ENCODE measurements at places on chromosomes 5 and 9. TPM values are rescaled to one million over a fixed set of nuclear protein-coding genes. Genes with fewer than 3 reads are reported as not detected.

Gene C1QTNF3
- 0.36 TPM for total RNA-seq

Gene EXOSC2
- total RNA-seq = 22.4 TPM

Gene PRUNE2
- total RNA-seq = 0.63 TPM

Gene IL13
- total RNA-seq = not detected

Gene CENPH
- total RNA-seq = 44.3 TPM

Gene BSPRY
- total RNA-seq = 8.8 TPM

Gene CREBRF
- total RNA-seq = 2.8 TPM

Gene CCL21
- not detected for total RNA-seq

Gene RNF183
- not detected for total RNA-seq

Gene CYLC2
- total RNA-seq = not detected

Gene TRIM14
- 8.1 TPM for total RNA-seq

Gene C9
- total RNA-seq = not detected

Gene CDC20B
- total RNA-seq = not detected

Gene SCAMP1
- 23.1 TPM for total RNA-seq

Gene PTBP3
- total RNA-seq = 109 TPM

Gene CCL19
- total RNA-seq = not detected

Gene ACTBL2
- 2.2 TPM for total RNA-seq

Gene SLC34A3
- total RNA-seq = 0.07 TPM

Gene SLC6A18
- not detected for total RNA-seq

Gene BHMT2
- total RNA-seq = 3.8 TPM
